ENCODE measurements at places on chromosomes 1 and 21.

DNA sequence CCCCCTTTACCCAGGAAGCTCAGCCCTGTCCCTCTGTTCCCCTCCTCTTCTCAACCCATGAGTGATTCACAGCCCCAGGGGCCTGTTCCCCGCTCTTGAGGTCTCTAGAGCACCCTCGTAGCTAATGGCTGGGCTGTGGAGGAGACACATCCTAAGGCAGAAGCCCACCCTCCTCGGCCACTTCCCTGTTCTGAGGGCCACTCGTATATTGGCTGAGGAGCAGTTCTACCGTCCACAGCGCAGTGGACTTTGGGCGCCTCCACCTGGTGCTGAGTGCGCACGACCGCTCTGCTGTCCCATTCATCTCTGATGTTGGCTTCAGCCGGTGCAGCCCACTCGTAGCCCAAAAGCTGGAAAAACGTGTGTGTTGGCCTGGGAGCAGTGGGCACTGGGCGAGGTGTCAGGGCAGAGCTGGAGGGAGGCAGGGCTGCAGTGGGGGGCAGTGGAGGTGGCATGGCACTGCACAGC, 24.5 kb upstream of the PKP1 start:
- DNase-seq = no peak

DNA sequence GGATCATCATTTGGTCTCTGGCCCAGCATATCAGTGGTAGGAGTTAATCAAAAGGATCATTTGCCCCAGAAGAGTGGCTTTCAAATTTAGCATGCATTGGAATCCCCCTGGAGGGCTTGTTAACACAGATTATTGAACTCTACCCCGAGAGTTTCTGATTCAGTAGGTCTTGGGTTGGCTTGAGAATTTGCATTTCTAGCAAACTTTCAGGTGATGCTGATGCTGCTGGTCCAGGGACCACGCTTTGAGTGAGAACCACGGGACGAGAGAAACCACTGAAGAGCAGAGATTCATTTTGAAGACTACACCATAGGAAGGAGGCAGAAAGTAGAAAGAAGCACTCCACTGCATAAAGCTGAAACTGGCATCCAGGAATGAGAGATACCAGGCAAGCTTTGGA, 81.3 kb upstream of the DUSP10 start:
- no peak for DNase-seq

- no peak for DNase-seq
Observed at GRCh38 chr1:97849345-97850340, 71.2 kb downstream of the DPYD start.

GRCh38 chr1:21331752-21332478, 41.7 kb upstream of the ECE1 start:
- DNase-seq = no peak

GRCh38 chr1:143691400-143691891, 280.3 kb downstream of the FAM72C start:
- DNase-seq = no peak

DNA sequence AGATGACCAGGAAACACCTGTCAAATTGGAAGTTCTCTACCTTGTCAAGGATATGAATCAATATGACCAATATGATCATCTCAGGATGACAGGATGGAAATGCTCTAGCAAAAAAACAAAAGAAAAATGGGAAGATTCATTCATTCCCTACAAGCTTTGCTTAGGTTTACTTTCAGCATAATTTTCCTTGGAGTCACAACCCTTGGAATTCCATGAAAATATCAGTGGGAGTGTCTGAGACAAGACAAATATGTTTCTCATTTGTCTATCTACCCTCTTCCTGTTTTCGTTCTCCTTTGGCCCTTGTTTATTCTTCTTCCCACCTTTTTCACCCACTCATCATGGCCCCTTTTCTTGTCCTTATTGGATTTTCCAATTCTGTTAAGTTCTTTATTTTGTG, 50.6 kb downstream of the COLGALT2 start:
- DNase-seq = no peak

DNA sequence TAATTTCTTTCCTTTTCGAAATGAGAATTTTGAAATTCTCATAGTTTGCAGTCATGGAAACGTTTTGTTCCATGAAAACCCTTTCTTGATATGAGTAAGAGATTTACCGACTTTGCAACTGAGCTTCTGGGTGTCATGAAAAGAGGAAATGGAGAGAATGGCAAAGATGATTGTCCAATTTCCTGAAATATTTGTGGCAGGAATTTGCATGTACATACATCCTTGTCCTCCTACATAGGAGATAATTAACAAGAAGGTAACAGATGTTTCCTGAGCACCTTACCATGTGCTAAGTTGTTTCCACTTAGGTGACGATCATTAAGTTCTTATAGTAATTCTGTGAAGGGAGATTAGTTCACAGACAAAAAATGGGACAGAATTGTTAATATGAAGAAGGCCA, 170.7 kb downstream of the NEGR1 start:
- no peak for DNase-seq

GRCh38 chr1:205834751-205835150, 15.2 kb downstream of the PM20D1 start:
- DNase-seq = no peak

DNA sequence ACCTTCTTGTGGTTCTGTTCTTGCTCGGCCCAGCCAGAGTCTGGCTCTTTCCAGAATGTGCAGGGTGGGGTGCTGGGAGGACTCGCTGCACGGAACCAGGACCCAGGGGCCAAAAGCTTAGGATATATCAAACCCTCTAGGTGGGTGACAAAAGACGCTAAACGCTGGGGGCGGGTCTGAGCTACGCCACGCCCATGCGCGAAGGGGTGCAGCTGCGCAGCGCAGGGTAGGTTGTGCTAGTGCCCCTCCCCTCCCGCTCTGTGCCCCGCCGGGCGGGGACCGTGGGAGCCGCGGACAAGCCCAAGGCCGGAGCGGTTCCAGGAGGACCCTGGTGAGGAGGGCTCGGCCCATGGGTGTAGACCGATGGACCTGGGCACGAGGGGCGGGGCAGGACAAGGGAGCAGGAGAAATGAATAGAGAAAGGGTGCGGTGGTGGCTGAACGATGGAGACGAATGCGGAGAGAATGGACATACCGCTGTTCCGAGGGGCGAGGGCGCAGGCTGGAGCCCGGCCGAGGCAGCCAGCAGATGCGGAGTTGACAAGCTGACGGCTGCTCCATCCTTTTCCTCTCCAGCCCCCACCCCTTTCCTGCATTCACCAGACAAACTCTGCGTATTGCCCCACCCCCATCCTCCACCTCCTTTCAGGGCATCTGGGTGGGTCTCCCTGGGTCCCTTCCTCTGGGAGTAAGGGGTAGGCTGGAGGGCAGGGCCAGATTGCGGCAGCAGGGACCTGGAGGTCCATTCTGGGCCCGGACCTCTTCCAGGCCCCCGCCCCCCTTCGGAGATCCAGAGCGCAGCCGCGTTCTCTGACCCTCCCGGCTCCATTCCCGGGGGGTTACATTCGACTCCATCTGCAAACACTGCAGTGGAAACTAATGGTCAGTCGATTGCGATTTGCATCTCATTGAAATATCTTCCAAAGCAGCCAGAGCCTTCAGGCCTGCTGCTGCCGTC, at the start of gene RUSC1:
Gene RUSC1 (plus strand): TSS at position 234 of the 957 bp plus-strand sequence. CDS start 880 bp downstream, outside the sequence.
- no peak for DNase-seq

- no peak for DNase-seq
Observed at GRCh38 chr1:85116856-85117255, 68.6 kb upstream of the MCOLN3 start.

- no peak for DNase-seq
Observed at GRCh38 chr1:54813485-54814125, 12.5 kb upstream of the TTC22 start.

DNA sequence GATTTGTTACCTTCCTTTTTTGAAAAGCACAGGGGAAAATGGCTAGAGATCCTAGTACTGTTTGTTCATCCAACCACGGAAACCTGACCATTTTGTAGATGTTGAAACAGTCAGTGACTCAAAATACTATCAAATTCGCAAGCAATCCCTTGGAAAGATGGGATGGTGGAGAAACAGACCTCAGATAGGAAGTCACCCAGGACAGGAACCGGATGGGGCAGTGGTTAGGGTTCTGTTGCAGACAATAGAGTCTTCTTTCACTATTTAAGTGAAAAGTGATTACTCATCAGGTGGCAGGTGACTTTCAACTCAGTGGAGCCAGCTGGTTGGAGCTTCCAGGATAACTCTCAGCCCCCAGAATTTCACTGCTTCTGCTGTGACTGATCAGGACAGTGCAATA, 17.0 kb downstream of the LHX4 start:
- no peak for DNase-seq

DNA sequence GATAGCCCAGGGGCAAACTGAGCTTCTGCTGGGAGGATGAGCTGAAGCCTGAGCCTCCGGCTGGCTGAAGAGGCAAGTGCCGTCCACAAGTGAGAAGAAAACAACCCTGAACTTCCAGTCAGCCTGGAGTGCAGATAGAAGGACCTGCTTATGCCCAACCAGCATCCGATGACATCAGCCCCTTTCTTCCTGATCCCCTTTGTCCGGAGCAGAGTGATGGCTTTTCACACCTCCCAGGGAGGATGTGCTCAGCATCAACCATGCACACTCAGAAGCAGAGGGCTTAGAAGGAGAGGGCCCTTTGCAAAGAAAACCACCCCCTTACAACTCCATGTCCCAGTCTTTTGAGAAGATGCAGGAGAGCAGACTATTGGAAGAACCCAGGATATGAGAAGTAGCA, 23.7 kb upstream of the REG4 start:
- DNase-seq = no peak

DNA sequence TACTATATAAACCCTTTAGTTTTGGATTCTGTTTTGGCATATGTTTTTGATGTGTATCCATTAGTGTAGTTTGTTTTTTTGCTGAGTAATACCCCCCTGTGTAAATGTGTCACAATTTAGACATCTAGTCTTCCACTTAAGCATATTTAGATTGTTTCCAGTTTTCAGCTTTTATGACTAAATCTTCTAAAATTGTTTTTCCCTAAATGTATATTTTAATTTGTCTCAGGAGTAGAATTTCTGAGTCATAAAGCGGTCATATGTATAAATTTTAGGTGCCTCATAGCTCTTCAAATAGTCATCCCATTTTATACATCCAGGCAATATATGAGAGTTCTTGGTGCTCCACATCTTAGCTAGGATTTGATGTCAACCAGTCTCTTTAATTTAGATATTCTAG, 1348.0 kb downstream of the MRPL39 start:
- DNase-seq = no peak

- DNase-seq = no peak
Observed at GRCh38 chr1:54350360-54350759, 55.8 kb downstream of the SSBP3 start.

GRCh38 chr1:86380257-86380861, 15.8 kb downstream of the ODF2L start:
- peak; percentile 53 for DNase-seq

- DNase-seq = no peak
Observed at GRCh38 chr1:227357927-227358302, 39.6 kb upstream of the CDC42BPA start.

DNA sequence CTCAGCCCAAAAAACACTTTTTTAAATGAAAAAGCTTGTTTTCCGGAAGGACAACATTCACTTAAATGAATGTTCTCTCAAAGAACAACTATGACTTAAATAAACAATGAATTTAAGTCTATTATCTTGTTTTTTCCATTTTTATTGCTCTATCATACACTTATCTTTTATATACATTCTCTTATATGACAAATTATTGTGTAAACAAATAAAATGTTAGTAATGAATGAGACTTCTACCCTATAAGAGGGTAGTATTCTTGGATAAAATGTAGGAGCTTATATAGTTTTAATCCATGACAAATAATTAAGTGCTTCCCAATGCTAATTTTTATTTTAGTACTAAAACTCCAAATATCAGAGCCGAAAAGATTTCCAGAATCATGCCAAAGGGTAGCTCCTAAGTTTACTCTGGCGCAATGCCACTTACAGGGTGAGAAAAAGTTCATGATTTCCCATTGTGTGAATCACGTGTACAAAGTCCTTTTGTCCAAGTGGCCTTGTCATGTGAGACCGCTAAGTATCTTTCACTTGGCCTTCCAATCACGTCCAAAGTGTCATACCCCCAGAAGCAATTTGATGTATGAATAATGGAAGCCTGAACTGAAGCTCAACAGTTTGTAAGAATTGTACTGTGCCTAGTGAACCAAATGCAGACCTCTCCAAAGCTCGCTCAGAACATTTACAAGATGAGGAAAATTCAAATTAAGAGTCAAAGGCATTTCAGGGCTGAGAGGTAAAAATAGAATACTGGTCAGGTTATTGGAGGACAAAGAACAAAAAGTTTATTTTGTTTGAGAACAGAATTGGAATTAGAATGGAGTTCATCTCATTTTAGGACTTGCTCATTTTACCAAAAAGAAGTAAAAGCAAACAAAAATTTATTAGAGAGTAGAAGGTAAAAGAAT, 56.6 kb upstream of the C1orf21 start:
- no peak for DNase-seq
